ENCODE measurements at places on chromosomes 12 and 14. TPM values are rescaled to one million over a fixed set of nuclear protein-coding genes. Genes with fewer than 3 reads are reported as not detected.

The CDK4 gene
- 333 TPM for total RNA-seq

The PTGDR gene
- not detected for total RNA-seq

The CLEC4D gene
- total RNA-seq: not detected

GRCh38 chr12:8609061-8609570, 3.5 kb downstream of the AICDA start:
- H3K4me3 ChIP-seq: no peak overlapping the region
- DNase-seq: peak; percentile 14
- H3K4me1 ChIP-seq: peaks cover 5% of the 10 kb centered on the region

- no peak overlapping the region for H3K27ac ChIP-seq
- H3K4me3 ChIP-seq: no peak overlapping the region
- DNase-seq: no peak
- H3K4me1 ChIP-seq: no peaks in the 10 kb centered on the region
- H3K36me3 ChIP-seq: no peaks in the 10 kb centered on the region
- no peaks in the 10 kb centered on the region for H3K27me3 ChIP-seq
Measured at GRCh38 chr12:13022851-13023271, 21.3 kb upstream of the FAM234B start.

The CHPT1 gene
- total RNA-seq: 20.7 TPM
